ENCODE measurements at places on chromosomes 4 and X.

- DNase-seq: no peak
These were observed 168.8 kb upstream of the HS3ST1 start for GRCh38 chr4:11597506-11597905.

DNA sequence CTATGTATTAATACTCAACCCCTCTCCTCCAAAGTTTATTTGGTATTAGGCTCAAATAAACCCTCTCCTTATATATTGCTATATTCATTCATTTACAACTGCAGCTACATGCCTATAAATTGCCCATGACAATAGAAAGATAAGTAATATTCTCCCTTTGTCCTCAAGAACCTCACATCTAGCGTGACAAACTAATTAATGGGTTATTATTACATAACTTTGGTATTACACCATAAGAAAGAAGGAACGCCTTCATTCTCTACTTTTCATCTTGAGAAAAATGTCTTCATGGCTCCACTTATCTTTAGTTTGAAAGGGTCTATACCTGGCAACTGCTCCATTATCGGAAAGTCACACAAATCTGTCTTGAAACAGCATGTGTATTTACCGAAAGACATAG lies 157.7 kb upstream of the RASGEF1B start:
- DNase-seq: no peak

- DNase-seq: no peak
These were observed 867 bp downstream of the TIFA start for GRCh38 chr4:112284662-112285411.

DNA sequence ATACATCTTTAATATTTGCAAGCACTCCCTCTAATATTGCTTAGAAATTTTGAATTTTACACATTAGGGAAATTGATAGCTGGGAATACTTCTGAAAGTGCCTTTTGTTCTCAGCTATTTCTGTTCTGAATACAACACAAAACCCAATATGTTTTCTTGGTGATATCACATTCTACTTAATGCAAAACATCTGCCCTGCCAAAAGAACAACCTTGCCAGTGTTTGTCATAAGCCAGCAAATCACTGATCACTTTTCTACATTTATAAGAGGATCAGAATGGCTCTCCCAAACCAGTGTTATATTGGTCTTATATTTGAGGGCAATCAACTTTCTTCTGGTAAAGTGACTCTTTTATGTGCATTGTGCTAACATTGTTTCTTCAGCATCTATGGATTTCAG lies 126.8 kb upstream of the APOOL start:
- no peak for DNase-seq

- no peak for DNase-seq
These were observed 30.0 kb downstream of the BBS12 start for GRCh38 chr4:122762520-122762919.

DNA sequence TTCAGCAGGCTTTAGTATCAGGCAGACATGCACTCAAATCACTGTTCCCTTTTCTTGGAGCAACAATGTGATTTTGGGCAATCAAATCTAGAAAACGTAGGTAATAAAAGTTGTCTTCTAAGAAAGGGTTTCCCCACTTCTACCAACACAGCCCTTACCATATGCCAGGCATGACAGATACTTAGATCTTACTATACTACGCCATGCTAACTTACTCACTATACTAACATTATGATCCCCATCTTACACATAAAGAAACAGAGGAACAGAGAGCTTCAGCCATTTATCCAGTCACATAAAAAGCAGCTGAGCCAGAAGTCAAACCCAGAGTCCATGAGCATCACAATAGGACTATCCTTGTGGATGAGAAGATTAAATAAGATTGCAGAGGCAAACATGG lies 9.2 kb downstream of the TXK start:
- no peak for DNase-seq

DNA sequence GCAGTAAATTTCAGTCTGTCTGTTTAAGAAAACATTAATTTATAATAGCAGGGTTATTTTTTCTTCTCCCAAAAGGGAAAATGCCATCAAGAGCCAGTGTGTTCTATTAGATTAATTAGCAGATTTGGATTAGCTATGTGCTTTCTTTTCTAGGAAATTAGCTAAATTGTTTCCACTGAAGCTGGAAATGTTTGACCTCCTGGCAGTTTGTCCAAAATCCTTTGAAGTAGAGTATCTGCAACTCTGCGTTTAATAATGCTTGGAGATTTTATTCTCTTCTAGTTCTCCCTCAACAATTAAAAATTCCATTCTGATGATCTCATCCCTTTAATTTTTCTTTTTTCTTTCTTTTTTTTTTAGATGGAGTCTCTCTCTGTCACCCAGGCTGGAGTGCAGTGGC lies 27.1 kb upstream of the HOPX start:
- no peak for DNase-seq

DNA sequence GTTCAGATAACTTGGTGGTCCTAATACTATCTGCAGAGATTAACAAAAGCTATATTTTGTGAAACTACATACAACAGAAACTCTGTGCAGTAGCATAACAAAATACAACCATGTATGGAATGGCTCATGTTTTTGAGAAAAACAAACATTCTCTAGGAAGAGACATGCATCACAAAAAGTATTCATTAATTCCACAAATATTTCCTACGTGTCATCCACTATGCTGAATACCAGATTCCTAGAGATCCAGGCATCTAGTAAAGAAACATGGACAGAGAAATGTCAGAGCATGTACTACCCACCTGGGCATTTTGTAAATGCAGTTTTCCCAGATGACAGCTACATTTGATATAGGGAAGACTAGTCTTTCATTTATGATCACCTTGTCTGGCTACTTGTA lies 248.1 kb downstream of the OPHN1 start:
- no peak for DNase-seq

GRCh38 chr4:75907966-75908365 lies 5.7 kb upstream of the PPEF2 start:
- no peak for DNase-seq

- no peak for DNase-seq
These were observed 2.7 kb upstream of the ADH7 start for GRCh38 chr4:99437723-99438404.

DNA sequence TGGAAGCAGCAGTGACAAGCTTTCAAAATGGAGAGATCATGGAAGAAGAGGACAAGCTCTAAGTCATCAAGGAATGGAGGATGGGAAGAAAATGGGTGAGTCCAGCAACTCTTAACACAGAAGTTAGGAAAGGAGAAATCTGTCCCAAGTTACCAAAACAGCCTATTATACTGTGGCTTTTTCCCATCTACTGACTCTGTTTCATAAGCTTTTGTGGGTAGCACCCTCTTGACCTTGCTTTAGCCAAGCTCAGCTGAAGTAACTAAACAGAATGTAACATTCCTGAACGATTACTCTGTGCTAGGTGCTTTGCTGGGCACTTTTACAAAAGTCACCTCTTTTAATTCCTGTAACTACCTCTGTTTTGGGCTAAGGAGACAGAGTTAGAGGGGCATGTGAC lies 54.9 kb downstream of the MAP7D2 start:
- DNase-seq: no peak

DNA sequence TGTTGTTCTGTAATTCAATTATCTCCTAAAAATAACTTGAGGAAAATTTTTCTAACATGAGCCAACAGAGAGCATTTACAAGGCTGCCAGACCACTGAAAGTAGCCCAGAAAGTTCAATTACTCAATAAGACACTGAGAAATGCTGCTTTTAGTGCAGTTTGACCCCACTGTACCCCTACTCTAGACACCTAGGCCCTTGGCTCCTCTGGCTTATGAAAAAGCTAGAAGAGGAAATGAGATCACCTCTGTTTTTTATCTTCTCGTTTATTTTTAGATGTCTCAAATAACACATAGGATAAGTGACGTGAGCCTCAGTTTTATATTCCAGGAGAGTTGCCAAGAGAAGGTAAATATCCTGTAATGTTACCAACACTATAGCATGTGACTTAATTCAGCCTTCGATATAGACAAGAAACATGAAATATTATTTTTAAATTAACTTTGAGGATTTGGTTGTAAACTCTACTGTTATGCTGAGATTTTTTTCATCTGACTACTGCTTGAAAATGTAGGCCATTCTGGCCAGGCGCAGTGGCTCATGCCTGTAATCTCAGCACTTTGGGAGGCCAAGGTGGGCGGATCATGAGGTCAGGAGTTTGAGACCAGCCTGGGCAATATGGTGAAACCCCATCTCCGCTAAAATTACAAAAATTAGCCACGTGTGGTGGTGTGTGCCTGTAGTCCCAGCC lies 24.4 kb downstream of the TNIP3 start:
- no peak for DNase-seq

GRCh38 chr4:39706741-39707511 lies 9.0 kb downstream of the UBE2K start:
- no peak for DNase-seq

DNA sequence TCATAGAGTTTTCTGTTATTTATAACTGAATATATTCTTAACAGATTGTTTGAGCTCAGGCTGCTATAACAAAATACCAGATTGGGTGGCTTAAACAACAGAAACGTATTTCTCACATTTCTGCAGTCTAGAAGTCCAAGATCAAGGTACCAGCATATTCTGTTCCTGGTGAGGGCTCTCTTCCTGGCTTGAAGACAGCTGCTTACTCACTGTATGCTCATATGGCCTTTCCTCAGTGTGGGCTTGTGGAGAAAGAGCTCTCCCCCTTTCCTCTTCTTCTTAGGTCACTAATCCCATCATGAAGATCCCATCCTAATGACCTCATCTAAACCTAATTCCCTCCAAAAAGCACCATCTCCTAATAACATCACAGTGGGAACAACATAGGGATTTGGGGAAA lies 117.8 kb downstream of the RASGEF1B start:
- no peak for DNase-seq

GRCh38 chr4:24219209-24219608 lies 329.4 kb upstream of the PPARGC1A start:
- no peak for DNase-seq

DNA sequence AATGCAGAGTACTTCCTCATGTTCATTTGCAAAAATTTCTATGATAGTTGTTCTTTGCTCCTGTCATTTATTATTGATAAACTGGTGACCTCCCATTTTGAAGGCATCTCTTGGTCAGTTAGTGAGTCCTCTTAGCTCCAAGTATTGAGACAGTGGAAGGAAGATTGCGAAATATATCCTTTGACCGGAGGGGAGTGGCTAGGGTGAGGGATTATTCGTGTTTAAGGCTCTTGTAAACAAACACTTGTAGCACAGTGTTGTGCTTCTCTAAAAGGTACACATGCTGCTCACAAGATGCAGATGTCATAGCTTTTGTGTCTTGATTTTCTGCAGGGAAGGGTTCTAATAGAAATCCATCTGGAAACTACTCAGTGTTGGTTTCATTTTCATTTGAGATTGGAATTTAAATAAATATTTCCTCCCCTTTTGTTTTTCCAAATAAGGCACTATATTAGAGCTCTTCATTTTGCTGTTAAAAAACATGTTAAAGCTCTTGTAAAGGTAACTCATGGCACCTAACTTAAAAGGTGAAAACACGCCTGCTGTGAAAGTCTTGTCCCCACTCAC lies 21.8 kb downstream of the TXLNG start:
- no peak for DNase-seq

DNA sequence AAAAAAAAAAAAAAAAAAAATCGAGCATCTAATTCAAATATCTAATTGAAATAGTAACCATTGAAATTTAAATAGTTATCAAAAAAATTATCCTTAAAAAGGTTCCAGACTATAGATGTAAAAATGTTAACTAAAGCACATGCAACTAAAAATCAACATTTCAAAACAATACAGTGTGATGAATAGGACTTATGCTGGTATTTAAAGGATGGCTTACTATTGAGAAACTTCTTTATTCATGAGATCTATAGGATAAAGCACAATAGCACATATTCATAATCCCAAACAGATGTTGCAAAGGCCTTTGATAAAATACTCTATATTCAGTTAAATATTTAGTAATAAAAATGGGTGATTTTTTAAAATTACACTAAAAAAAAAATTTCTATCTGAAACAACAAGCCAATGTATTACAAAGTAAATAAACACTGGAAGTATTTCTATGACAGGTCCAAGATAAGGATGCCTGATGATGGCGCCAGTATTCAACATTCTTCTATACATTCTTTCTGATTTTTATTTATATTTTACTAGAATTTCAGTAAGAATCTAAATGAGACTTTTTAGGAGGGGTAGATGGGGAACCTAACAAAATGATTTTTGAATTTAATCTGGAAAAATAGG lies 26.3 kb downstream of the DCLK2 start:
- DNase-seq: no peak

DNA sequence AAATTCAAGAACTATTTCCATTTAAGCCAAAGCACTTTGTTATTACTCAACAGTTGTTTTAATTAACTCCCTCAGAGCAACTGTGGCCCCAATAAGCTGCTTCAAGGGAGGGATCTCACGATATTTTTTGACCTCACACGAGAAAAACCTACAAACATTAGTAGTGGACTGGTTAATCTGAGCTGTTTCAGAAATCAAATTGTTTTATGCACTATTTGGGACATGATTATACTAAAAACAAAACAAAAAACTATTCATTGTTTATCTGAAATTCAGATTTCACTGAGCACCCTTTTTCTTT lies 74.3 kb downstream of the DCHS2 start:
- DNase-seq: no peak

DNA sequence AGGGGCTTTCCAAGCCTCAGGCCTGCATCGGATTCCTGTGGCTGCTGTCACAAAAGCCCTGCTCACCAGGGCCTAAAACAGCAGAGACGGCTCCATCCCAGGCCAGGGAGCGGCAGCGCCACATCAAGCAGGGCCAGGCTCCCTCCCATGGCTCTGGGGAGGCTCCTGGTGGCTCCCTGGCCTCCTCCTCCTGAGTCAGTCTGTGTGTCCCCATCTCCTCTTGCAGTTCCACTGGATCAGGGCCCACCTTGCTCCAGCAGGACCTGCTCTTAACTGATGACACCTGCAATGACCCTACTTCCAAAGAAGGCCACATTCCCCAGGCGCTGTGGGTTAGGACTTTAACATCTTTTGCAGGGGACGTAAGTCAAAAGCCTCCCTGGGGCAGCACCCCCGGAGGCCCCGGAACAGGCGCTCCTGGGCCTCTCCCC lies 51.9 kb downstream of the CPZ start:
- DNase-seq: no peak

DNA sequence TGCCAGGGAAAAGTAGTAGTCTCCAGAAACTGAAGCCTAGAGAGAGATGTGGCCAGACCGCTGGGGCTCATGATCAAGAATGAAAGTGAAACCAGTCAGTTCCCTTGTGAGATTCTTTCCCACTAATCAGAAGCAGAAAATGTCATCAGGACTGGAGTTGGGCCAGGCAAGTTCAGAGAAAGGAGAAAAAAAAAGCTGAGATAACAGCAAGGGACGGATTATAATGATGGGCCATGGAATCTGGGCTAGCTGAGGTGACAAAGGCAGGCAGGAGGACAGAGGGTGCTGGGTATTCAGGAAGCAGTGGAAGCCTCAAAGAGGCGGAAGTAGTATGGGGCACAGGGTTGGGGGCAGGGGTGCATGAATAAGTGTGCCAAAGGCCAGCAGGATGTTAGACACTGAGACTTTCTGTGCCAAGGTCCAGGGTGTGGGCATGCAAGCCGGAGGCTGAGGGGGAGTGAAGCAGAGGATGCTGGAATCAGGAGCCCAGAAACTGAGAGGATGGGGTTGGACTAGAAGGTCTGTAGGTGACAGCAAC lies 2.5 kb downstream of the CXorf38 start:
- DNase-seq: peak; percentile 6

Measured in activated T-cell treated with anti-CD3 and anti-CD28 coated beads for 48 hours (primary cell).